ENCODE measurements at places on chromosomes 1 and 21.

DNA sequence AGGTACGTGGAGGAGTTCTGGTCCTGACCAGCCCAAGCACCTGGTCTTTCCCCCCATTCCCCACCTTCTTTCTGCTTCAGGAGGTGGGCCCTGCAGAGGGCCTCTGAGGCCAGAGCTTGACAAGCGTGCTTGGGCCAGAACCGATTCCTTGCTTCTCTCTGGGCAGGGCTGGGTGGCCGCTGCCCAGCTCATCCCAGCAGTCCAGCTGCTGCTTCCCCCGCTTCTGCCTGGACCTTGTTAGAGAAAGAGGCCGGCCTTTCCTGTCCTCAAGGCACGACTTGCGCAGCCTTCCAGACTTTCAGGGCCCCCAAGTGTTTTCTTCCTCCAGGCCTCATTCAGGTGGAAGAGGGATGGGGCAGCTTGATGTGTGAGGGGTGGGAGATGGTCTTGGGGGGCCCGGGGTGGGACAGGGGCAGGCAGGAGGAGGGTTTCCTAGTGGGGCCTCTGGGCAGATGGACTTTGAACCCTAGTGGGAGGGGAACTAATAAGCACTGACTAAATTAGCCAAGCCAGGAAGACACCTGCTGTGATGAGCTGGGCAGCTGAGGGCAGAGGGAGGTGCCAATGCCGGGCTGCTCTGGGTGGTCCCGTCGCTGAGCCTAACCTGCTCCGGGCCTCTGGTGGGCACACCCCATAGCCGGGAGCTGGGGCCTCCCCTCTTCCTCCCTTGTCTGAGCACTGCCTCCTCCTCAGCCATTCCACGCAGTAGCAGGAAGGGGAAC, 36.5 kb downstream of the ARHGEF10L start:
- no peak for DNase-seq

DNA sequence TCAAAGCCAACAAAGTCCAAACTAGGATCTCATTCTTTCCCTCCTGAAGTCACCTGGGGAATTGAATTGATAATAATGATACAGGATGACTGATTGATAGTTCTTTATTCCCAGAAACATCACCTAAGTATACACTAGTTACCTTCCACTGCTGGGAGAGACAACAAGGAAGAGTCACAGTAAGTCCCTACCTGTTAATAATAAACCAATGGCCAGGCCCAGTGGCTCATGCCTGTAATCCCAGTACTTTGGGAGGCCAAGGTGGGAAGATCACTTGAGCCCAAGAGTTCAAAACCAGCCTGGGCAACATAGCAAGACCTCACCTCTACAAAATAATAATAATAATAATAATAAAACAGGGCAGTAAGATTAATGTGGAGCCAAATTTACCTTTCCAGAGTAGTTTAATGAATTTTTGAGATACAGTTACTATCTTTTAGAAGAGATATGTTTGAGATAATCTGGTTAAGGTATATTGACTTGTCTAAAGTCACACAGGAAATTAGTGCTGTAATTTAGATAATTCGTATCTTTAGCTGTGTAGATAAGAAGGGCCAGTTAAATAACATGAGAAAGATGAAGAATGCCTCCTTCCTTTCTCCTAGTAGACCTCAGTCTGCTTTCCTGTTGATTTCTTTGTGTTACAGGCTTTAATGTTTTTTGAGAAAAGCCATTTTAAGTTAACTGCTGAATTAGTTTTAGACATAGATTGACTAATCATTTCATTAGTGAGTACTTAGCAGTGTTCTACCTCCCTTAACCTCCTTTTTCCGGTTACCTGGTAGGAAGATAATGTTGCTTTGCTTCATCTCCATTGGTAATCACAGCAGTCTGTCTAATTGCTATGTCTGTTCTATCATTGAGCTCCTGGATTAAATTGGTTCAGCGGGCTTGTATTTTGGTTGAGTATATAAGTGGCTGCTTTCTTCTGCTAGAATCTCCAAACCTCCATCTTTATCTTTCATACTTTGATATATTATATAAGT, 22.0 kb downstream of the SMAP2 start:
- no peak for DNase-seq

DNA sequence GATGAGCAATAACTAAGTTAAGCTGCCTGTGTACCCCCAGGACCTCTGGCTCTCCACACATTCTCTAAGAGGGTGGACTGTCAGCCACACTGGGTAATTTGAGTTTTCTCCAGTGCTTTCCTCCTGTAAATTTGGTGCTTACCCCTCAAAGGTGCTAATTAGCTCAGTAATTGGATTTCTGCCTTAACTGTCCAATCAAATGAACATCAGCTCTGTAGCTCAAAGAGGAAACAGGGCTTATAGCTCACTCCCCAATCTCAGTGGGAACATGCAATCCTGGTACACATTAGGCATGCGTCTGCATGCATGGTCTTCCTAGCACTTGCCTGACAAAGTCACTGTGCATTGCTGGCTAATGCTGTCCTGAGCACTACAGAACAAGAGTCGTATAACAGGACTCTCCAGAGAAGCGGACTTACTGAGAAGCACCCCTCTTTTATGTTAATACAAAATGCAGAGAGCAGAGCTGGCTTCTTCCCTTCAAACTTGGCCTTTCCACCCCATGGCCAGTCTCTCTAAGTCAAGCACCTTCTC, 110.1 kb downstream of the NTPCR start:
- DNase-seq, result no peak

DNA sequence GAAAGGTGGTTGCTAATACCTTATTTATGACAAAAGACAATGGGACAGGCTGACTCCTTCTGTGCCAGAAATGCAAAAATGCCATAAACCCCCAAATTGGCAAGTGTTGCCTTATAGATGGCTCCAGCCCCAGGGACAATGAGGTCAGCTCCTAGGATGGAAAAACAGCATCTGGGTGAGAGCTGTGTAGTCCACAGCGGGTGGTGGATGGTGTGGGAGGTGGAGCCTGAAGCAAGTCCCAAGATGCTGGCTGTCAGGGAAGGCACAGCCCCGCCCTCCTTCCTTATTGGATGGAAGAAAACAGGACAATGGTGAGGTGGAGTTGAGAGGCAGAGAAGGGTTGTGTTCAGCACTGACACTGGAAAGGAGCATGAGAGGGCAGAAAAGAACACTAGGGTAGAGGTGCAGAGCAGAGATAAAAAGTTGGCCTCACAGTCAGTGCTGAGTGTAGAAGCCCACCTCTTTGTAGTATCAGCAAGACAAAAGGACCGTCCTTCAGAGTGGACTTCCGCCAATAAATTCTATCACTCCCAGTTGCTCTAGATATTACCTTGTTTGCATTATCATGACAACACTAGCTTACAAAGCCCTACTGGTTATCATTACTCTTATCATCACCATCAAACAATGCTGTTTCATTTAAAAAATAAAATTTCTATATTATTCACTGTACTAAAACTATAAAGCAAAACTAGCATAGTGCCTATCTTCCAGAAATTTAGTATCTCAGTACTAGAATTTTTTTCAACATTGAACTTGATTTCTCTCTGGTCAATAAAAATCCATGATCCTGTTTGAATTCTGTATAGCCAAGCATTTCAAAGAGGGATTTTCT, 3.7 kb upstream of the SDE2 start:
- DNase-seq, result no peak

GRCh38 chr1:178613271-178613945, 100.5 kb downstream of the TEX35 start:
- DNase-seq, result no peak

- no peak for DNase-seq
These were observed at the start of gene PRKAA2 for GRCh38 chr1:56644919-56645676. Gene PRKAA2, plus strand, starts transcription at chr1:56645314. Its CDS starts 74 bp downstream, at chr1:56645388.

DNA sequence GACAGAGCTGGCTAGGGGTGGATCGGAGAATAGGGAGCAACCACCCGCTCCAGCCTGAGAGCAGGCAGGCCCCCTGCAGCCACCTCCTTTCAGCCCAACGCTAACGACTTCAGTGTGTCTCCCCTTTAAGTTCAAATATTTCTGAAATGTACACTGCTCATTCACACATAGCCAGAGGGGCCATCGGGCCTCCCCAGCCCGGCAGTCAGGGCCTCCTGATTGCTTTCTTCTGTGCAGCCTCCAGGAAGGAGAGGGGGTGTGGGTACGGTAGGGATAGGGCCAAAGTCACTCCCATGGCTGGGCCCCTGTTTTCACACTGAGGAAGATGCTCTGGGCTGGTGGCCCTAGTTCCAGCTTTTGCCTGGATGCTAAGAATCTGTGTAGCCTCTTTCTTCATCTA, 64.8 kb downstream of the EPHB2 start:
- DNase-seq, result no peak

DNA sequence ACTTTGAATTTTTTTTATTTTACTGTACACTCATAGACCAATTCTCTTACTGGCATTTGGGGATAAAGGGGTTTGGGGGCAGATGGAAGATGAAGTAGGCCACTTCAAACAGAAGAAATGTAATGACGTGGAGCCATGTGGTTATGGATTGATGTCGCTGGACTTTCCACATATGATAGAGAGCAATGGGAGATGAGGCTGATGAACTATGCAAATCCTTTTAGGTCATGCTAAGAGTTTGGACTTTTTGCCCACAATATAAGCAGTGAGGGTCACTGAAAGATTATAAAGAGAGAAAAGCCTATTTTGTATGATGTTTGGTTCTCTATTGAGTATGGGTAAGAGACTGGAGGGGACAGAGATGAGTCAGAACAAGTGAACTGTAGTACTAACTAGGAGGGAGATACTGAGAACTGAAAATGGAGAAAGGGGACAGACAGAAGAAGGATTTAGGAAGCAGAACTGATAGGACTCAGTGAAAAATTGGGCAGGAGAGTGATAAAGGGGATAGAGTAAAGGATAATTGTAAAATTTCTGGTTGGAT, 9.2 kb downstream of the C1orf21 start:
- no peak for DNase-seq

- no peak for DNase-seq
These were observed at the start of gene TP73 for GRCh38 chr1:3651930-3652547. Gene TP73, plus strand, starts transcription at chr1:3652516. Its CDS starts 29,850 bp downstream, at chr1:3682366.

GRCh38 chr21:45622416-45623097, 21.0 kb upstream of the PCBP3 start:
- no peak for DNase-seq

DNA sequence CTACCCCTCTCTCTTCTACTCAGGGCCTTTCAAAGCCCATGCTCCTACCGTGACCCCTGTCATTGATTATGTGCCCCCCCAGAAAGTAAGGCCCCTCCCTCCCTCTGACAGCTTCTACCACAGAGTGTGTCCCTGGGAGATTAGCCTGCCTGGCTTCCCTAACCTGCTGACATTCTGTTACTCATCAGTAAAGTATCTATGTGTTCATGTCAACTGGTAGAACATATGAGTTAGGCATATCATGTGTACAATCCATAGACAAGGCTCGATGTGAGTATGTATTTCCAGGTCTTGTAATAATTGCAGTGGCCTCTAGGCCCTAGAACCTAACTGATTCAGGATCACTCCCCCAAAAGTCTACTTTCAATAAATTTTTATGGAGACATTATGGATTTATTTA, 120.0 kb downstream of the GIPC2 start:
- DNase-seq, result no peak

GRCh38 chr1:30330644-30331043, 392.7 kb downstream of the MATN1 start:
- no peak for DNase-seq

DNA sequence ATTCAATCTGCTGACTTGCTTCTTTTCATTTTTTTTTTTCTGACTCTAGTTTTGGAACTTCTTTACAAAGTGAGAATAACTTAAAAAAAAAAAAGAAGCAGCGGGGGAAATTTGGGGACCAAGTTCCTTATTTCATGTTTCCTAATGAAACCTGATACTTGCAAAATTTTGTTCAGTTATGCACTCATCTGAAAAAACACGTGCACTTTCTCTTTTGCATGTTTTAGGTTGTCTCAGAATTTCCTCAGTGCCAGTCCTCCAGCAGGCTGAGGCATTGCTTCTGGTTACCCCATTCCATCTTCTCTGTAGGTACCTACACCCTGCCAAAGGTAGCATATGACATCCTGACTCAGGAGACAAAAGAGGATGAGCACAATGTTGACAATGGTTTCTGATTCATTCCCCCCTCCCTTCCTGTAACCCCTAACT, 299.7 kb downstream of the GRIK1 start:
- DNase-seq, result no peak

DNA sequence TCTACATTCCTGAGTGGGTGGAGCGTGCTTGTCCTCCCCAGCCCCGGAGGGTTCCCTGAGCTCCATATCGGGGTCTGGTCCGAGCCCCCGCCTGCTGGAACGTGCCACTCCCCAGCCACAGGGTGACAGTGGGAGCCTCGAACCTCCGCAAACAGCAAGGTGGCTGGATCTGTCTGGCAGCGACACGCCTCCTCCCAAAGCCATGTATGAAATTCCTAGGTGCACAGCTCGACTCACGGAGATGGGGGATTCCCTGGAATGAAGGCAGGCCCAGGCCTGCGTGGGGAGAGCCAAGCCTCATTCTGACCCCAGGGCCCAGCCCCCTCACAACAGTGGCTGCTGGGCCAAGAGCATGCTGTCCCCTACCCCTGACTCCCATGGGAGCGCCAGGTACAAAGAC, 32.9 kb downstream of the TP73 start:
- DNase-seq, result no peak
